Nephron progenitor cell (in vitro differentiated cells): ENCODE measurements at places on chromosomes 16 and 17.
A peak's percentile ranks its signal among the peaks of the same experiment; 100 is the strongest.

DNA sequence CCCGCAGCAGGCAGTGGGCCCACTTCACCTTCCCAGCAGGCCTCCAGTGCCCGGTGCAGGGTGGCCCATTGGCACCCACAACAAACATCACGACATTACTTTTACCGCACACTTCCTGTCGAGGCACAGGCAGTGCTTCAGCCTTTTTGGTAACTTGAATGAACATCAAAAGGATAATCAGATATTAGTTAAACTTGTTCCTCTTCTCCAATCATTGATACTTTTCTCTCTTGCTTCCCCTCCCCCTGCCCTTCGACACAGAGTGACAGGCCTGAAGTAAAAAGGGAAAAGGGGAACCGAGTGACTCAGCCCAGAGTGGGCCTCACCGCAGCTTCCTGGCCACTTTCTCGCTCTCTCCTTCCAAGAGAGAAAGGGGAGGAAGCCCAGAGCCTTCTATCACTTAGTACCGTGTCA lies 507.0 kb downstream of the MAF start:
- no peaks in the 10 kb centered on the region for H3K27me3 ChIP-seq
- DNase-seq: no peak
- no peak overlapping the region for H3K27ac ChIP-seq
- no peaks in the 10 kb centered on the region for H3K36me3 ChIP-seq

- H3K36me3 ChIP-seq: no peaks in the 10 kb centered on the region
- no peak for DNase-seq
- H3K4me1 ChIP-seq: peaks cover 18% of the 10 kb centered on the region
- H3K4me3 ChIP-seq: no peak overlapping the region
- H3K27ac ChIP-seq: no peak overlapping the region
- H3K27me3 ChIP-seq: peaks cover 7% of the 10 kb centered on the region
Measured at GRCh38 chr16:21103941-21104860, 46.4 kb downstream of the DNAH3 start.

DNA sequence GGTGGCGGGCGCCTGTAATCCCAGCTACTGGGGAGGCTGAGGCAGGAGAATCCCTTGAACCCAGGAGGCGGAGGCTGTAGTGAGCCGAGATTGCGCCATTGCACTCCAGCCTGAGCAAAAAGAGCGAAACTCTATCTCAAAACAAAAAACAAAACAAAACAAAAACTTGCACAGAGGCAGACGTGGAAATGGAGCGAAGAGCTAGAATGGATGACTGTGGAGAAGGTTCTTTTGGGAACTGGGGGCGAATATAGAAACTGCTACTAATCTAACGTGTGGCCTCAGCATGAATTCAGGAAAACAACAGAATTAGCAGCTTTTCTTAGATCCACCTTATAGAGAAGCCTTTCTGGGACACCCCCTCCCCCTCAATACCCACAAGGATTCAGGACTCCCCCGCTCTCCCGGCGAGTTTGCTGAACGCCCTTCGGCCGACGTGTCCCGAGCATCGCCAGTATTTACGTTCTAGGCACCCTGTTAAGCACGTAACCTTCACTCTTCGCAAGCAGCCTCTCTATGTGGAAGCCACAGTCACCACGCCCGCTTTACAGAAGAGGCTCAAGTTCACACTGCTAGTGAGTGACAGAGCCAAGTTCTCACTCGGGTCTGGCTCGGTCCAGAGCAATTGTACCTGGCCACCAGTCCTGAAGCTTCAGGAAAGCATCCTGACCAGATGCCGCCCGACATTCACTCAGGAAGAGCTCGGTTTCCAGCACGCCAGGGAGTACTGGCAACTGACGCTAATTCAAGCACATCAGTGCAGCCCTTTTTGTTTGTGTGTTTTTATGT lies 13.3 kb upstream of the ABR start:
- H3K27me3 ChIP-seq: peaks cover 42% of the 10 kb centered on the region
- no peak overlapping the region for H3K4me3 ChIP-seq
- no peaks in the 10 kb centered on the region for H3K36me3 ChIP-seq
- peaks cover 48% of the 10 kb centered on the region for H3K4me1 ChIP-seq
- H3K27ac ChIP-seq: no peak overlapping the region
- DNase-seq: no peak

DNA sequence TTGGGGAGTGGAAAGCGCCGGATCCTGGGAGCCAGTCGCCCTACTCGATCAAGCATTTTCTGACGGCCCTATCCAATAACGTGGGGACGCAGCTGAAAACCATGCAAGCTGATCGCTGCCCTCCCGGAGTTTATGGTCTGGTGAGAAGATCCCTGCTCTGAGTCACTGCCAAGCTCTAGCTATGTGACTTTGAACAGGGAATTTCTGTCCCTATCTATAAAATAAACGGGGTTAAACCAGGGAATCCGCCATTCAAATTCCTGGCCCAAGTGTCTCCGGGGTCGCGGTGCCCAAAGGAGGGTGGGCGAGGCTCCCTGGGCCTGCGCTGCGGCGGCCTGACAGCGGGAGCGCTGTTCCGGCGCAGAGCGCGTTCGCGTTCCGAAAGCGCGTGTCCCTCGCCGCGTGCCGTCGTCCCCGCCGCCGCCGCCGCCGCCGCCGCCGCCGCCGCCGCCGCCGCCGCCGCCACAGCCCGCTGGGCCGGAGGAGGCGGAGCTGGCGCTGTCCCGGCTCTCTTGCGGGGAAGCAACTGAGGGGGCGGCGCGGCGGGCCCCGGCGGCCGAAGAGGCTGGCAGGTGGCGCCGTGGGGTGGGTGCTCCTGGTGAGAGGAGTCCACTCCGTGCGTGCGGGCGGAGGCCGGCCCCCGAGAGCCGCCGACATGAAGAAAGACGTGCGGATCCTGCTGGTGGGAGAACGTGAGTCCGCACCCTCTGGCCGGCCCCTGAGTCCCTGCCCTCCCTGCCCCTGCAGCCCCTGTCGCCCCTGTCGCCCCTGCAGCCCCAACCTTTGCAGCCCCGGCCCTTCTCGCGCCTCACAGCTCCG lies at the start of gene RHOT1:
TSS of gene RHOT1 (plus strand) at position 465 of the 819 bp plus-strand sequence. CDS start at position 656, 191 bp downstream.
- H3K36me3 ChIP-seq: peaks cover 6% of the 10 kb centered on the region
- H3K27me3 ChIP-seq: peaks cover 7% of the 10 kb centered on the region
- peak within 1 kb of the TSS; percentile 99 for H3K4me3 ChIP-seq
- DNase-seq: peak; percentile 87
- H3K27ac ChIP-seq: peak within 1 kb of the TSS; percentile 96
- peaks cover 29% of the 10 kb centered on the region for H3K4me1 ChIP-seq

DNA sequence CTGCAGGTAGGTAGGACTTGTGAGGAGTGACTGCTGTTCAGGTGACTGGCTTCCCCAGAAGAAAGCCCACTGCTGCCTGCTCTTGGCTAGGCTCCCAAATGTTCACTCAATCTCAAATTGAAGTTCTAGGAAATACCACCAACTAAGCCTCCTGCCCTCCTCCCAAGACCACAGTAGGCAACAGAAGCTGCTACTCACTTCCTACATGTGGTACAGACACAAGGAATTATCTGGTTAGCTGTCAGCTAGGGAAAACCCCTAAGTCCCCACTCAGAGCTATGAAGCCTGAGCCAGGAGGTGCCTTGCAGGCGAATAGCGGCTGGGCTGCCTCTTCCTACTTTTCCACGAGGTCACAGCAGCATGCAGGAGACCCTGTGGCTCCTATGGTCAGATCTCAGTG lies 4.9 kb downstream of the FBXO39 start:
- H3K27ac ChIP-seq: no peak overlapping the region
- H3K4me3 ChIP-seq: no peak overlapping the region
- no peak for DNase-seq
- H3K36me3 ChIP-seq: no peaks in the 10 kb centered on the region
- H3K27me3 ChIP-seq: peaks cover 93% of the 10 kb centered on the region

DNA sequence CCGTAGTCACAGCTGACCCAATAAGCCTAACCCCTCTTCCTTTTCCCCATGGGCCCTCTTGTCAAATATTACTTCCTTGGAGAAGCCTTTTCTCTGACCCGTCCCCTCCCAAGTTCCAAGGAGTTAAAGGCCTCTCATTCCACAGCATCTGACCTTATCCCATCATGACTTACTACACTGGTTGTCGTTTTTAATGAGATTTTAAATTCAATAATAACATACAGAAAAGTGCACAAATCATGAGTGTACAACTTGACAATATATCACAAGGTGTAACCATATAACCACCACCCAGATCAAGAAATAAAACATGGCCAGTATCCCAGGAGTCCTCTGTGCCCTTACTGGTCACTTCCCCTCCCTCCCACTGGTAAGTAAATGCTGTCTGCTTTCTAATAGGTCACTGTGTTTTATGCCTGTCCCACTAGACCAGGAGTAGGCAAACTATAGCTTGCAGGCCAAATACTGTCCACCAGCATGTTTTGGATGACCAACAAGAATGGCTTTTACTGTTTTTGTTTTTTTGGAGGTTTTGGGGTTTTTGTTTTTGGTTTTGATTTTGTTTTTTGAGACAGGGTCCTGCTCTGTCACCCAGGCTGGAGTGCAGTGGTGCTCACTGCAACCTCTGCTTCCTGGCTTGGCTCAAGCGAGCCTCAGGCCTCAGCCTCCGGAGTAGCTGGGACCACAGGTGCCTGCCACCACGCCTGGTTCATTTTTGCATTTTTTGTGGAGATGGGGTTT lies 1.2 kb upstream of the FDXR start:
- H3K36me3 ChIP-seq: no peaks in the 10 kb centered on the region
- no peak for DNase-seq
- H3K27me3 ChIP-seq: peaks cover 4% of the 10 kb centered on the region
- H3K4me3 ChIP-seq: peak overlapping the region; percentile 93
- peak overlapping the region; percentile 87 for H3K27ac ChIP-seq
- peaks cover 65% of the 10 kb centered on the region for H3K4me1 ChIP-seq

- peaks cover 7% of the 10 kb centered on the region for H3K4me1 ChIP-seq
- no peak overlapping the region for H3K27ac ChIP-seq
- no peak overlapping the region for H3K4me3 ChIP-seq
- no peaks in the 10 kb centered on the region for H3K36me3 ChIP-seq
- peaks cover 7% of the 10 kb centered on the region for H3K27me3 ChIP-seq
Measured at GRCh38 chr16:30628628-30629540, 18.7 kb upstream of the ZNF689 start.

DNA sequence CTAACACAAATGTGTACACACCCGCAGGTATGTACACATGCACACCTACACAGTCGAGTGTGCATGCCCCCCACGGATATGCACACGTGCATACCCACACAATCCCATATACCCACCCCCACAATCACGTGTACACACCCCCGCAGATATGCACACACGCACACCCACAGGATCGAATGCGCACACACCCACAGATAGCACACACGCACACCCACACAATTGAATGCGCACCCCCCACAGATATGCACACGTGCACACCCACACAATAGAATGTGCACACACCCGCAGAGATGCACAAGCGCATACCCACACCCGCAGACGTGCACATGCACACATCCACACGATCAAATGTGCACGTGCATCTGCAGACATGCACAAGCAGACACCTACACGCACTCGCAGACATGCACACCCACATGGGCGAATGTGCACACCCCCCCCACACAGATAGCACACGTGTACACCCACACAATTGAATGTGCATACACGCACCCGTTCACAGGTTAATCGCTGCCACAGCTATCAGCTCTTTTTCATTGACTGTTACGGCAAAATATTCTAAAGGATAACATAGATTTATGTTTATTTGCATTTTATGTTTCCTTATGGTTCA lies 10.8 kb downstream of the ZNF750 start:
- peaks cover 3% of the 10 kb centered on the region for H3K27me3 ChIP-seq
- DNase-seq: no peak
- no peak overlapping the region for H3K4me3 ChIP-seq
- peaks cover 29% of the 10 kb centered on the region for H3K4me1 ChIP-seq

DNA sequence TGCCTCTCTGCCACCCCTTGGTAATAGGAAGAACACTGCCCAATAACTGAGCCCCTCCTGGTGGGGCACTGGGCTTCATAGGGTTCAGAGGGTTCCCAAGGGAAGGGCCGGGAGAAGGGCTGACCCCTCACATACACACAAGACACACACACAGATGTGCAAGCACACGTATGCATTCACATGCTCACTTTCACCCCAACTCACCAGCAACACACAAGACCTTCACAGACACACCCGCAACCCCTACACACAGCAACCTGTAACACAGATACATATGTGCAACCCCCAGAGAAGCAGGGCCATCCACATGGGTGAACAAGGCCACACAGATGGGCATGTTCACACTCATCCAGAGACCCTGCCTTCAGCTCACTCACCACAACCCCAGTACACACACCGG lies 225.1 kb downstream of the ZNF423 start:
- peaks cover 16% of the 10 kb centered on the region for H3K36me3 ChIP-seq
- H3K4me3 ChIP-seq: no peak overlapping the region
- H3K27me3 ChIP-seq: no peaks in the 10 kb centered on the region
- H3K27ac ChIP-seq: no peak overlapping the region

GRCh38 chr17:78889531-78889930 lies 13.5 kb downstream of the CEP295NL start:
- H3K27ac ChIP-seq: no peak overlapping the region
- H3K27me3 ChIP-seq: peaks cover 3% of the 10 kb centered on the region
- H3K4me3 ChIP-seq: no peak overlapping the region
- DNase-seq: no peak

GRCh38 chr16:2339521-2340484 lies 725 bp downstream of the ABCA3 start:
- DNase-seq: peak; percentile 61
- H3K4me3 ChIP-seq: peak overlapping the region; percentile 80
- no peaks in the 10 kb centered on the region for H3K36me3 ChIP-seq
- H3K27me3 ChIP-seq: peaks cover 91% of the 10 kb centered on the region

GRCh38 chr16:88337021-88337420 lies 45.7 kb upstream of the ZNF469 start:
- no peaks in the 10 kb centered on the region for H3K36me3 ChIP-seq
- no peak overlapping the region for H3K27ac ChIP-seq
- peaks cover 5% of the 10 kb centered on the region for H3K4me1 ChIP-seq
- H3K27me3 ChIP-seq: peaks cover 10% of the 10 kb centered on the region

GRCh38 chr16:88306860-88307545 lies 75.8 kb upstream of the ZNF469 start:
- peaks cover 26% of the 10 kb centered on the region for H3K27me3 ChIP-seq
- no peaks in the 10 kb centered on the region for H3K36me3 ChIP-seq
- no peak for DNase-seq

DNA sequence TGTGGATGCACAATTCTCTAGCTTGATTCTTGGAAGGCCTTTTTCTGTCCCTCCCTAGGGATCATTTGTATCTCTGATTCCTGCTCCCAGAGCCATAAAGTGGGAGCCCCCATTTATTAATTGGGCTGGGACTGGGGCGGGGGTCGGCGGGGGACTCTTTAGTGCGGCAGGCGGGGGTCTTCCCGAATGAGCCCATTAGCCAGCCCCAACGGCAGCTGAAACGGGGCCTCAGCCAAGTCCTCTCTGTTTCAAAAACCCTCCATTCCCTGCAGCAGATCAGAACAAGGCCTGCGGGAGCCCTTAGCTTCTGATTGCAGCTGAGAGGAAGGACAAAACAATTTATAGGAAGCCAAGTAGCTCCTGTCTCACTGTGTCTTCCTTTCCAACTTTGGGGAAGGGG lies 67.1 kb downstream of the NEUROD2 start:
- H3K4me1 ChIP-seq: no peaks in the 10 kb centered on the region
- H3K36me3 ChIP-seq: peaks cover 12% of the 10 kb centered on the region
- H3K27me3 ChIP-seq: peaks cover 3% of the 10 kb centered on the region

DNA sequence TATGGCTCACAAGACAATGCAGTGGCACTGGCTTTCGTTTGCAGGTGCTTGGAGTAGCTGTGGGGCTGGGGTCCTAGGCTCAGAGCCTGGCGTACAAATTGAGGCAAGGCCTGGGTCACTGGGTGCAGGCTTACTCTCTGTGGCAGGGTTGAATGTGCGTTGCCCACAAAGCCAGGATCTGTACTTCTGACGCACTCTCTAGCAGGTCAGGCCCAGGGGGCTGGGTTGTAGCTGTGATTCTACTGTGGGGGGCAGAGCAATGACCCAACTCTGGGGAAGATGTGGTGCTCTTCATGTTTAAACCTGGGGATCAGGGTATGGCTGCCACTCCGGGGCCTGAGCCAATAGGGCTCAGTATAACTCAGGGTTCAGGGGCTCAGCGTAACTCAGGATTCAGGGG lies 6.4 kb upstream of the PRSS21 start:
- H3K27ac ChIP-seq: no peak overlapping the region
- H3K27me3 ChIP-seq: peaks cover 73% of the 10 kb centered on the region
- no peak for DNase-seq
- H3K4me1 ChIP-seq: peaks cover 4% of the 10 kb centered on the region
- no peak overlapping the region for H3K4me3 ChIP-seq
- H3K36me3 ChIP-seq: no peaks in the 10 kb centered on the region
